ENCODE measurements at places on chromosomes 2 and 18.

- peak; percentile 66 for DNase-seq
These were observed 41.4 kb upstream of the RNU4ATAC start for GRCh38 chr2:121489284-121489683.

DNA sequence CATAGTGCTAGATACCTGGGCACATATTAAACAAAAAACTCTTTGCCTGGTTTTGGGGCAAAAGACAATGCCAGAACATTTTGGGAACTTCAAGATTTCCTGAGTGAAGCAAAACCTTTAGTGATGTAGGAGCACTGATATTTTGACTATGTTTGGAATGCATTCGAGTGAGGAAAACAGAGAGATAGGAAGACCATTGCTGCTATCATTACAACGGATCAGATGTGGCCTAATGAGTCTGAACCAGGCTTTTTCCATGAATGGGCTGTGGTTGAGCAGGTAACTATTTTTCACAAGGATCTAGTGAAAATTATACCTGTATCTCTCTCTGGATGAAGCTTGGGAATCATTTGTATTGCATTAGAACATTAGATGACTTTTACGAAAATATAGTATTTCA is 562.2 kb downstream of the DCC start:
- DNase-seq, result no peak

DNA sequence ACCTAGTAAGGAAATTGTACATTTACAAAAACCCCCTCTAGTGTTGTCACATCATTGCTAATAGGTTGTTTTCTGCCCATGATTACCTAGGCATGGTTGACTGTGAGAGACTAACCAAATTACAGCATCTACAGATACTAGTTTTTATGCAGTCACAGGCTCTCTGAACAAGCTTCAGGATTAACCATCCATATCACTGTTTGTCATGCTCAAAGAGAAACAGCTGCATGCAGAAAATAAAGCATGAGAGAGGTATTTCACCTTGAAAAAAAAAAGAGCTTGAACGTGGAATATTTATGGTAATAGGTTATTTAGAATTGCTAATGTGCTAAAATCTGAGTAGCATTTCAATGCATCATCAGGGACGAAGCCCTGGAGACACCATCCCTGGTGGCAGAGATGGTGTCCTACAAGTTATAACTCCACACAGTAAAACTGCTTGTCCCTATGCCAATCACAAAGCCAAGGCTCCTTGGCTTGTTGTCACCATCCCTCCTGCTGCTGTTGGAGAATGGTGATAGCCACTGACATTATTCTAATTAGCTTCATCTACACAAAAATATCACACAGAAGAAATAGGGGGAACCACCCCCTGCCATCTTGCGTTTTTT is 5.4 kb downstream of the NEB start:
- DNase-seq, result no peak

DNA sequence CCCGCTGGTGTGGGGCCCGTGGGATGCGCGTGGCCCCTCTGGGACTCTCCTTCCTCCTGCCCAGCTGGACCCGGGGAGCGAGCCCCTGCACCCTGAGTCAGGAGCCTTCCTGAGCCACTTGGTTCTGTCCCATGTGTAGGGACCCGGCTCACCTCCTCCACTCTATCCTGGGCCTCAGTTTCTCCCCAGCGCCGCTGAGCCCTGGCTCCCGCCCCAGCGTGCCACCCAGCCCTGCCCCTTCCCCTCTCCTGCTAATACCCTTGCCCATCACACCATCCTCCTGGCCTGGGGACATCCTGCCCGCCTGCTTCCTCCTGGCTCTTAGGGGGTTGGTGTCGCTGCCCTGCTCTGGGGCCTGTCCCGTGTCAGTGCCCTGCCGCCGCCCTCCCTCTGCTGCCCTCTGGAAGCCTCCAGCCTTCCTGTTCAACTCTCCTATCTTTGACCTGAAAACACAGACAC is 24.8 kb downstream of the GPC1 start:
- DNase-seq, result no peak

DNA sequence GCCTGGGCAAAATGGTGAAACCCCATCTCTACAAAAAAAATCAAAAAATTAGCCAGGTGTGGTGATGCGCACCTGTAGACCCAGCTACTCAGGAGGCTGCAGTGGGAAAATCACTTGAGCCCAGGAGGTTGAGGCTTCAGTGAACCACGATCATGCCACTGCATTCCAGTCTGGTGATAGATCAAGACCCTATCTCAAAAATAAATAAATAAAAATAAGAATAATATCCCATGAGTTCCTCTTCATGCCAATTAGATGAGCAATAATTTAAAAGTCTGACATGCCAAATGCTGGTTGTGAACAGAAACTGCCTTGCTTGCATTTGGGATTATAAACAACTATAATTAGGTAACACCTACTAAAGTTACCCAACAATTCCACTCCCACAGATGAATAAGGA is 22.1 kb upstream of the ANKRD44 start:
- no peak for DNase-seq

DNA sequence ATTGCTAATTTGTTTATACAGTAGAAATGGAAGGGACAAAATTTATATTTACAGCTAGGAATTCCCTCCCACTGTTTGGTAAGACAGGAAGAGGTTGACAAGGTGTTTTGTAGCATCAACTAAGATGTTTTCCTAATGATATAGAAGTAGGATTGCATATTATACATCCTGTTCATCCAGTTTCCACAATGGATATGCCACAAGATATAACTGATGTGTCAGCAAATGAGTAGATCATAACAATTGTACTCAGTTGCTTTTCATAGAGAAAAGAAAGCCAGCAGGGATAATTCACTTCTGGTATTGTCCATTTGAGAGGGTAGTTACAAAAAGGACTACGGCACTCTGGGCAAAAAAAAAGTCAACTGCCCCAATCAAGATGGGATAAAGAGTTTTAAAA is 102.7 kb downstream of the CALCRL start:
- no peak for DNase-seq

GRCh38 chr2:44533508-44533907 is 171.8 kb downstream of the CAMKMT start:
- no peak for DNase-seq

DNA sequence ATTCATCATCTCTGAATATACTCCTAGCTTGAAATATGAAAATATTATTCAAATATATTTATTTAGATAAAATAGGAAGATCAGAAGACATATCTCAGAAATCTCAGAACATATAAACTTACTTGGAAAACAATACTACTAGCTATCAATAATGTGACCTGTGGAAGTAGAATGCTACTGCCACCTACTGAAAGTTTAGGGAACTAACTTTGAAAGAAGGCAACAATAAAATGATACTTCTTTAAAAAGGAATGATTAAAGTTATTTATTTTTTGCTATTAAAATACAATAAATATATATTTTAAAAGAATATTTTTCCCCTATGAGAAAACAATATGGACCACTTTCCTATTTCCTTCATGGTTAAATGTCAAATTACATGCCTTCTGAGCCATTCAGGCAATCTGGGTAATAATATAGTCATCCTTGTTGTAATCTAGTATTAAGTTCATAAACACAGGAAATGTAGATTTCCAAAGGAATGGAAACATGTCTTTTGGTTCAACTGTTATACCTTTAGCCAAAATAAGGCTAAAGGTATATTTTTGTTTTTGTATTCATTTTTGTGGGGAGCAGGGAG is 26.0 kb downstream of the ACADL start:
- peak; percentile 31 for DNase-seq

DNA sequence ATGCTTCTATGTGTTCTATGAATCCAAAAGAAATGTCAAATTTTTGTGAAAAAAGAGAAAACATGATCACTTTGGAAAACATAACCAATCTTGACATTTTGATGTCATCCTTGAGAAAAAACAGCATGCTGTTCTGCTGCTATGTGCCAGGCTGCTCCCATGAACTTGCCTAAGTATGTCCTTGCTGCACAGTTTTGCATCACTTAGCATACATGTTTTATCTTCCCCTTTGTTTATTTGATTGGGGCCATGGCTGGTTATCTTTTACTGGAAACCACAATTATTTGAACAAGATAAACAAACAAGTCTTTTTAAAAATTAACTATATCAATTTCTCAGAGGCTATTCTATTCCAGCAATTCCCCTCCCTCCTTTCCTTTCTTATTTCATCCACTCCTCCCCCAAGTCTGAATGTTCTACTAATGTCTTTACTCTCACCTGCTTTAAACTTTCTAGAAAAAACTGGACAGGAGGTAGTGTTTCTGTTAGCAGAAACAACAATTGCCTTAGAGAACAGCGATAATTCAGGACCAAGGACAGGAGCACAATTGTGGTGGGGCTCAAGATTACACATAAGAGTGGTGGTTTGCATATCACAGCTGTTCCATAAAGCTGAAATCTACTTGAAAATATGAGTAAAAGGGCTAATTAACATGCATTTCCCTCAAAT is 6.7 kb downstream of the AOX1 start:
- DNase-seq, result peak; percentile 62

DNA sequence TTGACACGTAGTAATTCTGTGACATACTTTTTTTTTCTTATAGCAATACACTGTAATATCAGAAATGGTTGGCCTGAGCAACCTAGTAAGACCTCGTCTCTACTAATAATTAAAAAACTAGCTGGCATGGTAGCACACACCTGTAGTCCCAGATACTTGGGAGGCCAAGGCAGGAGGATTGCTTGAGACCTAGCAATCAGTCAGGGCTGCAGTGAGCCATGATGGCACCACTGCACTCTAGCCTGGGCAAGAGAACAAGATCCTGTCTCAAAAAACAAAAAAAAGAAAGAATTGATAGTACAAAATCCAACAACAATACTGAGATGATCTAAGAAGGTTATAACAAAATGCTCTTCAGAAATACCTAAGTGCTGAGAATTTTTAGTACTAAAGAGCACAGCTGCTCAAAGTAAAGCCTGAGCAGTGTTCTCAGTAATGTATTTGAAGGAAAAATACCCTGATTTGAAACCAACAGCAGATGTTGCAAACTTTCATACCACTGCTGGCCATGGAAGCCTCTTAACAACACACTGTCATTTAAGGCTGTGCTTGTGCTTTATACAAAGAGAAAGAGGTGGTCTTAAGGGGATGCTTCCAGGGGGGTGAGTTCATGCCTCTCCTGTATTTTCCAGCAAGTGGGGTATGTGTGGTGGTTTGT is 132.6 kb upstream of the CDCA7 start:
- no peak for DNase-seq

- no peak for DNase-seq
These were observed 73.6 kb downstream of the FSHR start for GRCh38 chr2:49080681-49081080.

DNA sequence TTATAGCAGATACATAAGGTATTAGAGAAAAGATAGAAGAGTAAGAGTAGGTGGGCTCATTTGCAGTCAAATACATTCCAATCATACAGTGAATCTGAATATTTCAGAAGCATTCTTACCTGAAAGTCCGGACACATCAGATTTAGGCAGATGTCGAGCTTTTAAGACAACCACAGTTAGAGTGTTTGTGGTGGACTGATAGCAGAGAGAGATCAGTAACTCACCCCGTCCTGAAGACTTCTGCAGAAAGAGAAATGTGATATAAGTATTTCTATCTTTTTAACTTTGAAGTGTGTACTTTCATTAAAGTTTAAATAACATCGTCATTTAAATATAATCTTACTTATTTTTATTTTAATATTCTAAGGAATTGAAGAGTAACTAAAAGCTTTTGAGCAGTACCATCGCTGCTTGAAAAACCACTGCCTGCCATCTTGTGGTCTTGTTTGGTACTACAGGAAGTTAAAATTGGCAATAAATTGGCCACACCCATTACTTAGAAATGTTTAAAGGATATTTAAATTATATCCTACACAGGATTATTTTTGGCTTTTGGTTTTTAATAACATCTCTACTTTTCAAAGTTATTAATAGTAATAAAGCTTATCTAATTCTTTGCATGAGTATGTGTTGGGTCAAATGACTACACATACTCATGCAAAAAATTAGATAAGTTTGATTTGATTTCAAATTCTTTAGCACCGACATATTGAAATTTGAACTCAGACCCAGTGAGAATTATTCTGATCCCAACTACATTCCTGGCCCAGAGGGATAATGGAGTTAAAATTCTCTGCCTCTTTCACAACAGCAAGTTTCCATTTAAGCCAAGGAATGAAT is 5.5 kb downstream of the SYT4 start:
- DNase-seq, result peak; percentile 35

- DNase-seq, result no peak
These were observed 21.4 kb upstream of the FAM228A start for GRCh38 chr2:24153478-24153877.

DNA sequence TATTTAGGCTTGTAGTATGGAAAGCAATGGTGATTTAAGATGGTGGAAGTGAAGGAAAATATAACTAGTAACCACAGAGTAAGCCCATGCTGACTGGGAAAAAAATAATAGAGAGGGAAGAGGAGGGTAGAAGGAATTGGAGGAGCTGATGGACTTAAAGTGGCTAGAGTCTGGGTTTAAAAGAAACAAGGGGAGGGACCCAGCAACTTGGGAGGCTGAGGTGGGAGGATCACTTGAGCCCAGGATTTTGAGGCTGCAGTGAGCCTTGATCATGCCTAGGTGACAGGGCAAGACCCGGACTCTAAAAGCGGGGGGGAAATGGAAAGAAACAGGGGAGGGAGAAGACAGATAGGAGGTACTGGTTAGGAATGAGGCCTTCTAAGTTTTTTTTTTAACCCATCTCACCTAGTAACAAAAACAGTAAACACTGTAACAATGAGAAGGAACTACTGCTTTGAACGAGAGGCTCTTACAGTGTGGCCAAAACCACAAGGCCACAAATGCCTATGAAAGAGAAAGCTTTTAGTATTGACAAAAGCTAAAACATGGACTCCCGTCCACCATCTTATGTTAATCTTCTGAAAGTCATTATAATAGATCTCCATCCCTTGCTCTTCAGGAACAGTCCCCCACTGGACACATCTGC is 26.6 kb downstream of the METTL8 start:
- DNase-seq, result no peak

DNA sequence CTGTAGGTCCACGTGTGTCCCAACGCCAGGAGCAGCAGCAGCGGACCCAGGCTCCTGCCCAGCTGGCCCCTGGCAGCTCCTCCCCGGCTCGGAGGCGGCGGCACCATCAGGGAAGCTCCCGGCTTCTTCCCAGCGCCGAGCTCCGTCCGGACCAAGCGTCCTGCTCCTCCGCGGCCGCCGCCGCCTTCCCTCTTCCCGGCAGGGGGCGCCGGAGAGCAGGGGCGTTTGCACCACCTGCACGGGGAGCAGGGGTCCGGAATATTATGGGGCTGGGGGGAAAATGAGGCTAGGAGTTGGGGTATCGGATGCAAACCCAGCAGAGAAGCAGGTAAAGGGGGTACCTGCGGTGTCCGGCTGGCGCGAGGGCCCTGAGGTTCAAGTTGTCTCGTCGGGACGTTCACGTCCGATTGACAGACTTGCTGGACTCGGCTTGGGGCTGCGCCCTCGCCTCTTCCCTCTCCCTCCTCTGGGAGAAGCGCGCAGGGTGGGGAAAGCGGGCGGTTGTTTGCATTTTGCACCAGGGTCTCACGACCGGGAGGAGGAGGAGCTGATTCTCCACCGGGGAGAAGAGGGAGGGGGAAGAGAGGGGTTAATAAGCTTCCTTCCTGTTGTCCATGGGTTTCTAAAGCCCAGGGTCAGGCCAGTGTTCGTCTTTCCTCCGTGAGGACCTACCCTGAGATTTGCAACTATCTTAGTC is at the start of gene CCBE1:
Gene CCBE1 (minus strand): TSS at position 188 of the 697 bp plus-strand sequence.
- no peak for DNase-seq

Measured in HepG2 (cell line).